ENCODE measurements at places on chromosomes 5 and 9.

GRCh38 chr9:90287567-90288274 lies 354.9 kb downstream of the DIRAS2 start:
- DNase-seq: no peak

DNA sequence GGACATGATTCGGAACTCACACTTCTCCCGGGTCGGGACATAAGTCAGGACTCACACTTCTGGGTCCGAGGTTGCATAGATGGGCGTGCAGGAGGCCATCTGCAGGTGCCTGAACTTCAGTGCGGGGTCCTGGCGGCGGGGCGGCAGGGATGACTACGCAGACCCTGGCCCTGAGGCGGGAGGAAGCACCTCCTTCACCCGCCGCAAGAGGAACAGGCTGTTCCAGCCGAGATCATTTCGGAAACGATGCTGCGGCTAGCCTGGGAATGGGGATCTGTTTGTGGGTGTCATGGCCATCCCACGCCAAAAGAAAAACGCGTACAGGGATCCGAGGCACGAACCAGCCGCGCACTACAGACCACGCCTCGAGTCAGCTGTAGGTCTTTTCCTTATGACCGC lies 196.6 kb downstream of the TTLL11 start:
- no peak for DNase-seq

- DNase-seq: no peak
These were observed 9.5 kb downstream of the GRK6 start for GRCh38 chr5:177435847-177436536.

DNA sequence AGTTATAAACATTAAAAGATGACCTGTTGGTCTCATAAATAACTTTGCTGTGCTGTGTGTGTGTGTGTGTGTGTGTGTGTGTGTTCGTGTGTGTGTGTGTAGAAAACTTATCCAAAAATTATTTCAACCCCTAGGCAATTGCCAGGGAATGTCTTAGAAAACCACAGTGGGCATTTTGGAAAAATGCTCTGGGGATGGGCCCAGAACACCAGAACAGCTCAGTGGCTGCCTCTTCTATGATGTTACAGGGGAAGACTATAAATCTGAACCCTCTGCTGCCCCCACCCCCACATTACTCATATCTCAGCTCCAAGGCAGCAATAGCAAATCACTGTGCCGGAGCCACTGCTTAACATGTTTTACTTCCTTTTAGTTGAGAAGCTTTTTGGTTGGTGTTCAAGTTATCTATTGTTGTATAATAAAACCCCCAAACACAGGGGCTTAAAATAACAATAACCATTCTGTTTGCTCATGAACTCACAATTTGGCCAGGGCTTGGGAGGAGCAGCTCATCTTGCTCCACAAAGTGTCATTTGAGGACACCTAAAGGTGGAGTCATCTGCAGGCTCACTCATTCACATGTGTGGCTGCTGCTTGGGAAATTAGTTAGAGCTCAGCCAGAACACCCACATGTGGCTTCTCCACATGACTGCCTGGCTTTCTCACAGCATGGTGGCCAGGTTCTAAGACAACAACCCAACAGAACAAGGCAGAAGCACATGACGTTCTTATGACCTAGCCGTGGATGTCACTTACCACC lies 40.4 kb downstream of the ACTBL2 start:
- no peak for DNase-seq

DNA sequence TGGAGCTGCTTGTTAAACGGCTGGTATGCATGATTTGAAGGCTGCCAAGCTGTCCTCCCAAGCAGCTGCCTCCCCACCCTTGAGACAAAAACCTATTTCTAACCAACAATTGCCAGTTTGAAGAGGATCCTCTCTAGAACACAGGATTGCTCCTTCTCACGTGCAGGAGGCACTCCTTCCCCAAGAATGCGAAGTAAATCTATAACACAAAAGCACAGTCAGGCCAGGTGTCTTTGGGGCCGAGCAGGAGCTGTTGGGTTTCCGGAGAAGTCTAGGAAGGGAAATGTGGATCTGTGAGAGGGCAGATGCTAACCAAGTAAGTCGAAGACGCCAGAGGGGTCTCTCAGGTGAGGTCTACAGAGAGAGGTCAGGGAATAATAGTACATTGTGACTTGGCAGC lies 35.4 kb upstream of the GNPDA1 start:
- DNase-seq: peak; percentile 26

DNA sequence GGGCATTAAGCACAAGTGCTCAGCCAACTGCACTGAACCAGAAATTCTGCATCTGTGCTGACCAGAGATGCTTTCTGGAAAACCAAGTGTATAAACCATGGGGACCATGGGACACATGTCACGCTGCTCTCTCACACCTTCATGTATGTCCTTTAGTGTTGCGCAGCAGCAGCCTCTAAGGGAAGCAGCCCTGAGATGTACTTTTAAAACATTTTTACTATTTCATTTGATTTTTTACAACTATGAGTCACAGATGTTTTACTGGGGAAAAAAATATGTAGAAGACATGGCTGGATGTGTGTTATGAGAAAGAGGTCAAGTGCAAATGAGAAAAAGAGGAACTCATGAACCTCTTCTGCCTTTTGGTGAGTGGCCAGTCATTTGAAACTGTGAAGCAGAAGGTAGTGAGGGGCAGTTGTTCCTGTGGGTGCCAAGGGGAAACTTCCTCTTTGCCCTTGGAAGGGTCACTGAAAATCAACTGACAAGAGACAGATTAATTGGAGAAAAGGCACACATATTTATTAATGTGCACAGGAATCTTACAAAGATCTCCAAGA lies 31.4 kb upstream of the SYK start:
- DNase-seq: peak; percentile 57

DNA sequence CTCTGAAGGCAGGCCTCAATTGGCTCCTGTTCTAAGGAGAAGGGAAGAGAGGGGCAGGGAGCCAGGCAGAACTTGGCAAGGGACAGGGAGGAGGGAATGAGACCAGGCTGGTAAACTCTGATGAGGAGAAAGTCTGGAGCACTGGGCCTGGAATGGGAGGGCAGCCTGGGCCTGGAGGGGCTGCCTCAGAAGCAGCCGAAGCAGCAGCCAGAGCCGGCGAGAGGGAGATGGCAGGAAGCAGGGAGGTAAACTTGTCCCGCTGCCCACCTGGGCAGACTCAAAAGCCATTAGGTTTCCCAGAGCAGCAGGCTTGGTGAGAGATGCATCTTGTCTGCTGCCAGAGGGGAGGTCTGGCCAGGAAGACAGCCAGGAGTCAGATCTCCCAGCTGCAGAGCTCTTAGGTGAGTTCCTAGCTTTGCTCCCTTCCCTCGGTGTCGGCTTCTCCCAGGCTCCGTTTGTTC lies 37.0 kb upstream of the CRB2 start:
- no peak for DNase-seq

GRCh38 chr9:70228118-70228517 lies 30.7 kb upstream of the SMC5 start:
- DNase-seq: peak; percentile 27

GRCh38 chr9:108277216-108277615 lies 578.6 kb downstream of the ACTL7B start:
- DNase-seq: no peak

DNA sequence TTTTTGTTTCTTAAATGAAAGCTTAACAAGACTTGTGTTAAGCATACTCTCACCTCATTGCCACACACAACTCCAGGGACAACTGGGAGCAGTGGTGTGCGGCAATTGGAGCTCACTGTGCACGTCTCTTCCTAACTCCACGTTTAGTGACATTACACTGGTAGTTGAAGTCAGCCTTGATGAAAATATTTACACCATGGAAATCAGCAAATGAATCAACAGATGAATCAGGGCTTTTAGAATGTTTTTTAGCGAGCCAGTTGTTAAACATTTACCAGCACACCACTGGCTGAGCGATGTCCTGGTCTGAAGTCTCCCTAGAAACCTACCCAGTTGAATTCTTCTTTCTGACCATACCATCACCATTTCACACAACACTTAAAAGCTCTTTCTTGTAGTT lies 67.3 kb downstream of the KLHL3 start:
- DNase-seq: no peak

DNA sequence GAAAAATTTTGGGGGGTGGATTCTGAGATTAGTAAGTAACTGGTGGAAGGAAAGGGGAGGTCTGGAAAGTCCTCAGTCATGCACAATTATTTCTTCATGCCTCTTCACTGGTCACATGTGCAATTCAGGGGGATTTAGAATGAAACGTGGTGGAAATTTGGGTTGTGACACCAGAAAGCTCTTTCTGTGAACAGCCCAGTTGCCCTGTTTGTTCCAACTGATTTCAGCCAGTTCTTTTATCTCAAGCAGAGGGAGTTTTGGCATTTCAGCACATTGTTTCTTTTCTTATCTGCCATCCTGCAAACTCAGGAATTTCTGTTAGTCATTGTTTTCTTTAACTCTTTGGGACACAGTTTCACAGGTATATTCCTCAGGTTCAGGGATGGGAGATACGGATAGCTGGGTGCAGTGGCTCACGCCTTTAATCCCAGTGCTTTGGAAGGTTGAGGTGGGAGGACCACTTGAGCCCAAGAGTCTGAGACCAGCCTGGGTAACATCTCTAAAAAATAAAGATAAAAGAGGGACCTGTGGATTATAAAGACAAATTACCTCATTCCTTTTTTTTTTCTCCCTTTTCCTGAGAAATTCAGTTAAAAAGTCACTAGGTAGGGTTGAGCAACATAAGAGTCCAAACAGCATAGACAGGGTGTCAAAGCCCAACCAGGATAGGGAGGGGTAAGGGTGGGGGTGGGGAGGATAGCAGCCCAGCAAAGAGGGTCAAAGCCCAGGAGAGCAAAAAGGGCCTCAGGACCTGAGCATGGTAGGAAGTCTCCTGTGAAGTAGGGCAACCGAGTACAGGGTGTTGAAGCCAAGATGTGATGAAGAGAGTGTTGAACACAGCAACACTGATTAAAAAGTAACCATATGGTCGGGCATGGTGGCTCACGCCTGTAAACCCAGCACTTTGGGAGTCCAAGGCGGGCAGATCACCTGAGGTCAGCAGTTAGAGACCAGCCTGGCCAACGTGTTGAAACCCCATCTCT lies 5.4 kb upstream of the B4GALT1 start:
- DNase-seq: no peak

DNA sequence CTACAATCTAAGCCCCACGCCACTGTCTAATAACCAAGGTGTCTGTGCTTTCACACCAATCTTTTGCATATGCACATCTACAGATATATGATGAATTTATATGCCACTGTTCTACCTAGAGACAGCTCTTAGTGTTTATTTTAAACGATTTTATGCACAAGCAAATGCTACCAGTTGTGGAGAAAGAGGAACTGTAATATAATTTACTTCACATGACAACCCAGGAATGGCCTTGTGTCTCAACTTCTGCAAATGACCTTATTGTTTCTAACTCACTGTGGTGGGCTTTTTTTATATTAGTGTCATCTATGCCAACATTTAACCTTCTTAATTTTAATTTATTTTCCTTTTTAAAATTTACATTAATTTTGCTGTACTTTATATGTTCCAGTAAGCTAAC lies 531.1 kb upstream of the TLE4 start:
- no peak for DNase-seq

GRCh38 chr5:88756953-88757352 lies 126.0 kb downstream of the MEF2C start:
- no peak for DNase-seq

- peak; percentile 65 for DNase-seq
These were observed 430 bp upstream of the MSH3 start for GRCh38 chr5:80654054-80654390.

- no peak for DNase-seq
These were observed 351.9 kb downstream of the ENC1 start for GRCh38 chr5:74288448-74289108.

DNA sequence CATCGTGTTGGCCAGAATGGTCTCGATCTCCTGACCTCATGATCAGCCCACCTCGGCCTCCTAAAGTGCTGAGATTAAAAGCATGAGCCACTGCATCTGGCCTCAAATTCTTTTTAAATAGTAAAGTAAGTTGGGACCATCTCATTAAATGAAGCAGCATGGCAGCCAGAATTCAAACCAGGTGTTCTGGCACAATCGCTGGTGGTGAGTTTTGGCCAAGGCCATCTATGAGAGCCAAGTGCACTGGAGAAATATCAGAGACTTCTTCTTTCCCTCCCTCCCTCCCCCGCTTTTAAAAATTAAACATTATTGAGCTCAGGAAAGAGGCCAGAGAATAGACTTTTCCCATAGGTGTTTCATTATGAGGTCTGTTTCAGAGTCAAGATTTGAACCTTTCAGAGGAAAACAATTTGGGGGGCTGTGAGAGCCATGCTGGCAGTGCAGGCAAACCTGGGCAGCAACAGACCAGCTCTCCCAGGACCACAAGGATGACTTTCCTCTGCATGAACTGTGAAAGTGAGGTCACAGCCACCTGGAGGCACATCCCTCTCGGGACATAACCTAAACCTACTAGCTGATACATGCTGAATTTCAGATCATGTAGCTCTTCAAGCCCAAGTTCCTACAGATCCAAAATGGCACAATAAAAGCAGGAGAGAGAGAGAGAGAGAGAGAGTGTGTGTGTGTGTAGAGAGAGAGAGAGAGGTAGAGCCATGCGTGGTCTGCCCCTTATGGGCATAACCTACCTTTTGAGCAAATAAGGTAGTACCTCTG lies 94.6 kb upstream of the DMRT1 start:
- DNase-seq: no peak

GRCh38 chr5:177966839-177967166 lies 29.2 kb downstream of the PROP1 start:
- no peak for DNase-seq

DNA sequence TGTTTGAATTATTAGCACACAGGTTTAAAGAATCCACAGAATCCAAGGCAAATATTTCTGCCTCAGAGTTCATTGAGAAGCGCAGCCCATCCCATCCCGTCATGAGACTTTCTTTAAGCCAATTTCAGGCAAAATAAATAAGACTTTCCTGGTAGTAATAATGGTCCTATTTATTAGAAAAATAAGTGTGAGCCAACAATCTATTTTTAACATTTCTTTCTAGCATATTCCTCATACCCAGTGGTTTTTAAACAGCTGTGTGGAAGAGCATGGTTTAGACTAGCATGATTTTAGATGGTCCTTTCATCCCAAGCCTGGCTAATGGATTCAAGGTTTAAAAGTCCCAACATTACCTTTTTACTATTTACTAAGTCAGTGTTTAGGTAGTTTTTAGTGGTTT lies 125.8 kb downstream of the SCAMP1 start:
- DNase-seq: no peak

- no peak for DNase-seq
These were observed 65.3 kb downstream of the CSNK1A1 start for GRCh38 chr5:149485655-149486615.

DNA sequence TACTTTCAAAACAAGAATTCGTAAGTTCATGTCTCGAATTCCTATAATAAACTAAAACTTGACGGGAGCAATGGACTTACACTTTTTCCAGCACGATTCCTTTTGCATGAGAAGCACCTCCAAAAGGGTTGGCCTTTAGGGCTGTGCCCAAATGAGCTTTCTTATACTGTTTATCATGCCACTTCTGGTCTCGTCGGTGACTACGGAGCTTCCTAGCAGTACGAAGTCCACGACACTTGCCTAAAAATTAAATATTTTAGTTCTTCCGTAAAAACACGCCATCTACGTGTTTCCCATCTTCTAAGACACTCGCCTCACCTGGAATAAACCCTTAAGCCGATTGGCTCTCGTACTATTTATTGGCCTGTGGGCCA lies 554 bp downstream of the RPS23 start:
- DNase-seq: peak; percentile 64

Measured in Karpas-422 (cell line).